ENCODE measurements at places on chromosomes 12 and 14.

DNA sequence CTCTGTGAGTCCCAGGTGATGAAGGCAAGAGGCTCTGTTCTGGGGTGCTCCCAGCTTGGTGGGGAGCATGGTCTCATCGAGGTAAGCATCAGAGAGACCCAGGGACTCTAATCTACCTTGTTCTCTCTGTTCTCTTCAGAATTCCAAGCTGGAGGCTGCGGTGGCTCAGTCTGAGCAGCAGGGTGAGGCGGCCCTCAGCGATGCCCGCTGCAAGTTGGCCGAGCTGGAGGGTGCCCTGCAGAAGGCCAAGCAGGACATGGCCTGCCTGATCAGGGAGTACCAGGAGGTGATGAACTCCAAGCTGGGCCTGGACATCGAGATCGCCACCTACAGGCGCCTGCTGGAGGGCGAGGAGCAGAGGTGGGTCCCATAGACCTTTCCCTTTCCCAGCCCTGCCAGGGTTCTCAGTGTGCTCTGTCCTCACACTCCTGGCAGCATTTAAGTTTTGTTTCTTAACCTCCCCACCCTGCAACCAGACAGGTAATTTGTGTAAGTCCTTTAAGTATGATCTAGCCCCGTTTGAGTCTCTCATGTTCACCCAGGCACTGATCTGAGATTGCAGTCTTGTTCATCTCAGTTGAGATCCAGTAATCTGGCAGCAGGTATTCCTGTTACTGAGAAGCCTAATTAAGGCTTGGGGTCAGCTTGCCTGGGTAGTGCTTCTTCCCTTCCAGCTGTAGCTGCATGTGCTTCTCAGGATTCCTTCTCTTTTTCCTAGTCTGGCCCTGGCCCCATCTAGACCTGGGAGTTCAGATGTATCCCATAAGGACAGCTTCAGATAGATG is 14.8 kb upstream of the KRT81 start:
- DNase-seq = no peak

- no peak for DNase-seq
These were observed 120.4 kb downstream of the ANO6 start for GRCh38 chr12:45336331-45336730.

- DNase-seq = no peak
These were observed 4.3 kb downstream of the KLRC4 start for GRCh38 chr12:10405294-10405693.

GRCh38 chr14:90619911-90620310 is 196.3 kb downstream of the TTC7B start:
- DNase-seq = no peak
